SJCRH30 (cell line): ENCODE measurements at places on chromosomes 2 and 18. TPM values are rescaled to one million over a fixed set of nuclear protein-coding genes. Genes with fewer than 3 reads are reported as not detected.

NTSR2 gene
- total RNA-seq, result not detected in 2 replicates

SNORC gene
- total RNA-seq, result 0.33 and 0.75 TPM in 2 replicates

AGXT gene
- total RNA-seq, result 1.3 and 1.7 TPM in 2 replicates

ATP6V1B1 gene
- 1.6 and 2.0 TPM in 2 replicates for total RNA-seq

NT5DC4 gene
- not detected in 2 replicates for total RNA-seq

DNA sequence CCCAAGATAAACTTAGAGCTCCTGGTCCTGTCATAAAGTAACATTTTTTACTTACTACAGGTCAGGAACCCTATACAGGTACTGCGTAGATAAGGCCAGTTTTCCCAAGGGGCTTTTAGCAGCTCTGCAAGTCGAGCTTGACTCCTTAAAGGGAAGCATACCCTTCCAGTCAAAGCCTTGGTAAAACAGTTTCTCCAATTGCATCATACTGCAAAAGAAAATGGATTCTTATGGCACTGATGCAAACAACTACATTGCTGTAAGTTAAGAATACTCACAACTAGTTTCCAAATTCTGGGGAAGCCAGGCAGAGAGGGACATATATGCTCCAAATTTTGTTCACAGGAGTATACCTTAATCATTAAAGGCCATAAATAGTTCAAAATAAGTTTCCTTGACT lies 31.0 kb downstream of the MYO3B start:
- H3K27me3 ChIP-seq, result no peaks in the 10 kb centered on the region
- H3K36me3 ChIP-seq, result no peaks in the 10 kb centered on the region
- DNase-seq, result no peak
- no peaks in the 10 kb centered on the region for H3K4me1 ChIP-seq
- H3K27ac ChIP-seq, result no peak overlapping the region

DNA sequence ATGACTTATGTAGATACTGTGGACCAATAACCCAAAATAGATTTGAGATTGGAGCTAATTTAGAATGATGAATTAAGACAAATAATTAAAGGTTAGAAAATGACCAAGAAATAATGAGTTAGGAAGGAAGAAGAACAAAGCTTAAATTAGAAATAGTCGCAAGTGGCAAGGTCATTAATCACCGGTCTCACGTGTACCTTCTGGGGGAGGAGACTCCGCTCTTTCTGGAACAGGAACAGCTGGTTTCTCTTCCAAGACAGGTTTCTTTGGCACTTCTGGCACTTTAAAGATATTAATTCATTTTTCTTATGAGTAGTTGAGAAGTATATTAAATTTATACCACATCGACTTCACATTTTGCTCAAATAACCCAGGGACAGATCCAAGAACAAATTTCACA lies 156.7 kb downstream of the TTN start:
- no peaks in the 10 kb centered on the region for H3K4me1 ChIP-seq
- H3K4me3 ChIP-seq, result no peak overlapping the region
- H3K27ac ChIP-seq, result no peak overlapping the region
- DNase-seq, result no peak
- peaks cover 9% of the 10 kb centered on the region for H3K36me3 ChIP-seq
- no peaks in the 10 kb centered on the region for H3K27me3 ChIP-seq

GRCh38 chr2:218404351-218405085 lies 4.8 kb downstream of the CTDSP1 start:
- no peak for DNase-seq
- no peak overlapping the region for H3K27ac ChIP-seq
- peaks cover 11% of the 10 kb centered on the region; the same call in 1 of the 2 replicates for H3K36me3 ChIP-seq
- H3K4me3 ChIP-seq, result no peak overlapping the region

DNA sequence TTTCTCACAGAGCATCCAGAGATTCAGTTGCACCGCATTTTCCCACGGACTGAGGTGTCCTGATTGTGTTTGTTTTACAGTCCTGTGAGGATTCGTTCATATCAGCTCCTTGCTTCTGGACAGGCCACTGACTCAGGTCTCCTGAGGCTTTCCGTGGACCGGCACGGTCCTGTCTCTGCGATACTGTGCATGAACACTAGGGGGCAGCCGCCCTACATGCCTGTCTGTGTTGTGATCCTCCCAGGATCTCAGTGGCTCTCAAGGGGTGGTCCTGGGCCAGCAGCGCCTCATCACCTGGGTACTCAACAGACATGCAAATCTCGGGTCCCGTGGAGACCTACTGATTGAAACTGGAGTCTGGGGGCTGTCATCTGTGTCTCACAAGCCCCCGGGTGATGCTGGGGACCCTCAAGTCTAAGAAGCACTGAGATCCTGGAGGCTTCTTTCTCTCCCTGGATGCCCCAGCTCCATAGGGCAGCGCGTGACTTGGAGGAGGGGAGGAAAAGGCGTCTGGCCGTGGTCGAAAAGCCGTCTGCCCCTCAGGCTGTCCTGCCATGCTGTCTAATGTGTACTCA lies 28.9 kb downstream of the IL1R2 start:
- no peak overlapping the region for H3K4me3 ChIP-seq
- no peaks in the 10 kb centered on the region; the same call in 1 of the 2 replicates for H3K27me3 ChIP-seq
- DNase-seq, result peak; percentile 84
- H3K27ac ChIP-seq, result no peak overlapping the region

DNA sequence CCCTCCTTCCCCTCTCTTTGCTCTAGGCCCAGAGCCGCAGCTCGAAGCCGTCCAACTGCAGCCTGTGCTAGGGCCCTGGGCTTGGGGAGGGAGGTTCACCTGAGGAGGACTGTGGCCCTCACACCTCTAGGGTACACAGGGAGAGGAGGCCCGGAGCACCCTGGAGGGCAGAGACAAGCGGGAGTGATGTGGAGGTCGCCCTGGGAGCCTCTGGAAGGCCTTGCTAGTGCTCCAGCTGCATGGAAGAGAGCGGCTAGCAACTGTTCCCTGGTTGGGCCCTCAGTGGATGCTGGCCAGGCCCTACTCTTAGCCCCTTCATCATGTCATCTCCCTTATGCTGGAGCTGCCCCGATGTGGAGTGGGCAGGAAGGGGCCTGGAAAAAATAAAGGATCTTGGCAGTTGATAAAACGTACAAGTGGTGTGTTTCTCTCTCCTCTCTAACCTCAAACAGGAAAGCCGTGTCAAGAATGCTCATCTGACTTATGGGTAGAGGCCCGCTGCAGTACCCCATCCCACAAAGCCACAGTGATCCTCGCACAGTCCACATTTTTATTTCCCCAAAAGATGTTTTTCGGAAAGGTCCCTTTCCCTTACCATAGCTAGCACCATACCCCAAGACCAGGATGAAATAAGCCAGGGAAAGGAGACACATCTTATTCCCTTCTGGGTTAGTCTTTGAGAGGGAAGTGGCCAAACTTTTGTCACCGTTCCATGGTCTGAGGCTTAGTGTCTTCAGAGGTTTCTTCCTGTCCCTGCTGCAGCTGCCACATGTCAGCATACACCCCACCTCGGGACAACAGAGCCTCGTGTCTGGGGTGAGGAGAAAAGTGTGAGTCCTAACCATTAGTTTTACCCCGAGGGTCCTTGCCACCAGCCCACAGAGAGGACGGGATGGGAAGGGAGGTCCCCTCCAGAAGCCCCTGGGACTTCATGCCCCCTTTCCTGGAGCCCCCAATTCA lies 2.9 kb downstream of the ZFAND2B start:
- no peak overlapping the region for H3K27ac ChIP-seq
- H3K36me3 ChIP-seq, result peaks cover 23% of the 10 kb centered on the region
- no peaks in the 10 kb centered on the region for H3K27me3 ChIP-seq
- no peak for DNase-seq
- H3K4me1 ChIP-seq, result no peaks in the 10 kb centered on the region
- H3K4me3 ChIP-seq, result no peak overlapping the region

DNA sequence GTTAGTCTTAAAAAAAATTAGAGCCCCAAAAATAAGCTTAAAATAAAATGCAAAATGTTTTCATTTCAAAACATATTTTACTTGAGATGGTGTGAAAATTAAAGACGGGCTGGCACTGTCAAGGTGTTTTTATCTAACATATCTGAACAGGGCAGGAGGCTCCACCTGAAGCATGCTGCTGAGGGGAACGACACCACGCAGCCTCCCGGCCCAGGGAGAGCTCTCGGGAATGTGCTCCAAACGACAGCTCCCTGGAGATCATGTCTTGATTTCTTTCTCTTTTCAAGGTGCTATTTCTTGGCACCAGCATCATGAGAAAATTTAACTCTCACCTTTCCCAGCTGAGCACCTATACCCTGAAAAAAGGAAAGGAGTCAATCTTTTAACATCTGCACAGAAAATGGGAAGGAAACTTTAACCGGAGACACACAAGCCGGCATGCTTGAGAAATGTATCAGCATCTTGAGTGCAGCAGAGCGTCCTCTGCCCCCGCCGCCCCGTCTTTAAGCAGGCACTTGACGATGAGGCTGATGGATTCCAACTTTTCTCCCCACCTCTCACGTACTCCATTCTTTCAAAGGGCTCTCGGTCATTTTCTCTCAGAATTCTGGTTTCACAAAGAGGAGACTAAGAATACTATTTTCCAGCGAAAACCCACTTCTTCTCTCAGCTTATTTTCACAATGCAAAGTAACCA lies 56.6 kb downstream of the EIPR1 start:
- 0 out of 2 replicates have a peak, but pooled peaks cover 3% of the 10 kb centered on the region for H3K36me3 ChIP-seq
- no peak for DNase-seq
- H3K4me1 ChIP-seq, result no peaks in the 10 kb centered on the region
- no peak overlapping the region for H3K4me3 ChIP-seq

DNA sequence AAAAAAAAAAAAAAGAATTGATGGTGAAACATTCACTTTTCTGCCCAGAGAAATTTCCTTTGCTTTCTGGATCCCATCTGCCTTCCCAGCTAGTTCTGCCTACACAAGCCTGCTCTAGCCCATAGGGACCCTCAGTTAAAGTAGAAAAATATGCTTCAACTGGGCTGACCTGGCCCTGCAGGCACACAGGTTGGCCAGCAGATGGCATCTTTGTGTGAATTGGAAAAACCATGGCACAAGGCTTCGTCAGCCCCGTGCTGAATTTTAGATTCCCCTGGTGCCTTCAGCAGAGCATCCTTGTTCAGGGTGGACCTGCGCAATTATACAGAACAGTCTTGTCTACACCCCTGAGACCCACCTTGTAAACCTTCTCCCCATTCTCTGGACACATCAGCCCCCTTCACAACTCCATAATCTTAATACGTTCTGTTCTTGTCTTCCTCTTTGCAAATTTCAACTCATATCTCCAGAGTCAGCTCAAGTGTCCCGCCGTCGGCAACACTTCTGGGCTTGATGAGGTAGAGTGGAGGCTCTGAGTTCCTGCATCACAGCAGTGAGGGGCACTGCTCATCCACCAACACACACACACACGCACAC lies 114.5 kb downstream of the INSIG2 start:
- H3K36me3 ChIP-seq, result no peaks in the 10 kb centered on the region
- H3K4me3 ChIP-seq, result no peak overlapping the region
- H3K4me1 ChIP-seq, result no peaks in the 10 kb centered on the region
- no peak overlapping the region for H3K27ac ChIP-seq
- DNase-seq, result peak; percentile 61

- no peak for DNase-seq
- no peak overlapping the region for H3K4me3 ChIP-seq
- no peaks in the 10 kb centered on the region for H3K36me3 ChIP-seq
- peaks cover 40% of the 10 kb centered on the region for H3K4me1 ChIP-seq
Observed at GRCh38 chr2:127100251-127101047, 6.5 kb downstream of the BIN1 start.

DNA sequence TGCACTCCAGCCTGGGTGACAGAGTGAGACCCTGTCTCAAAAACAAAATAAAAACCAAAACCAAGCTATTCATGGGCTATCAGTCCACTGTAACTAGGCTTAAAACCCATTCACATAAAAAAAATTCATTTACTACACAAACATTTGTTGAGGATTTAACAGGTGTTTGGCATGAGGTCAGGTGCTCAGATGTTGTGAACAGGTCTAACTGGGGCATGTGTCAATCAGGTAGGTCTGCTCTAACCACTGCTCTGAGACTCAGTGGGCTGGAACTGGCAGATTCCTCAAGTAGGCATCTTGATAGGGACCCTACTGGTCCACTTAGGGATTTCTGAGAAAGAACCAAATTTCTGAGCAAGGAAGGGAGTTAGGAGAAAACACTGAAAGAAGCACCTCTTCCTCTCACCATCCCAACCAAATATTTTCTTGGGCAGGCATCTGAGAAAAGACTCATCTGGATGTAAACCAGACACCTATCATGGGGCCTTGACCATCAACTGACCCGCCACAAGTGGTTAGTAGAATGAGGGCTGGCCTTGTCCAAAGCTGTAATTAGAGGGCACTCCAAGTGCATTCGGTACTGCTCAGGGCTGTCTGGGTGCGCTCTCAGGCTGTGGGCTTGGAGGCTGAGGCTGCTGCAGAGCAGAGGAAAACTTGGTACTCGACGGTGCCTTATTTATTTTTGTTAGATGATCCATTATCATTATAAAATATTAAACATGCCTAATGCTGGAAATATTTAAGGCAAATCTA lies 33.9 kb downstream of the WIPF1 start:
- H3K27me3 ChIP-seq, result no peaks in the 10 kb centered on the region
- no peak for DNase-seq
- H3K27ac ChIP-seq, result no peak overlapping the region
- H3K36me3 ChIP-seq, result no peaks in the 10 kb centered on the region
- no peaks in the 10 kb centered on the region for H3K4me1 ChIP-seq

GRCh38 chr18:55627007-55627406 lies 39.0 kb upstream of the TCF4 start:
- no peaks in the 10 kb centered on the region for H3K36me3 ChIP-seq
- H3K27me3 ChIP-seq, result no peaks in the 10 kb centered on the region
- no peak overlapping the region for H3K27ac ChIP-seq
- DNase-seq, result no peak
- no peaks in the 10 kb centered on the region for H3K4me1 ChIP-seq
- H3K4me3 ChIP-seq, result no peak overlapping the region

- H3K27ac ChIP-seq, result no peak overlapping the region
- no peaks in the 10 kb centered on the region for H3K36me3 ChIP-seq
- no peak overlapping the region for H3K4me3 ChIP-seq
- H3K27me3 ChIP-seq, result no peaks in the 10 kb centered on the region
- DNase-seq, result peak; percentile 63
Observed at GRCh38 chr2:20381457-20381856, 30.8 kb upstream of the PUM2 start.

DNA sequence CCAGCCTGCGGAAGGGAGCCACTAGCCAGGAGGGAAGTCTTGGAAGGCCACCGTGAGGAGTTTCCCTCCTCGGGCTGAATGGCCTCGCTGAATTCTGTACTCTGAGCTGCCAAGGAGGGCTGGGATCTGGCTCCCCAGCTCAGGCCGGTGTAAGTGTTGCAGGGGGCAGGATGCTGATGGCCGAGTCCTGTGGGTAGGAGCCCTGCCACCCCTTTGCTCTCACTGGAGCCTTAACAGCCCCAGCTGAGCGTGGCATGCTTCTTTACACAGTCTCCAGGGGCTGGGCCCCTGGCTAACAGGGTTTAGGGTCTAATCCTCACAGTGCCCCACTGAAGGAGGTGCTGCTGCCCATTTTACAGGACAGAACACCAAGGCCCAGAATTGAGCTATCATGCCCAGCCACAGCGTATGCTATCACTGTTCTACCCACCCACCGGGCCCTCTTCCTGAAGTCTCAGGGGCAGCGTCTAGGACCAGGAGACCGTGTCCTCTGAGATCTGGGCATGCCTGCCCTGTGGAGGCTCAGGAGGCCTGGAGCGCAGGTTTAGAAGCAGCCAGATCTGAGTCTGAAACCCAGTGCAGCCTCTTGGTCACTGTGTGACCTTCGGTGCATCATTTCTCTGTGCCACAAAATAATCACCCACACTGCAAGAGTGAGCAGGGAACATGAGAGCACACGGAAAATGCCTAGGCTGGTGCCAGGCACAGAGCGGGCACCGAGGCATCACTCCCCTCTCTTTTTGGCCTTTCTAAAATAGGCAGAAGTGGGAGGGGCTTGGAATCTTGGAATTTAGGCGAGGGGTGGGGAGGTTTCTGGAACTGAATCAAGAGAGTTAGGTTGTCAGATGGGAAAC lies 42.9 kb downstream of the TMEM37 start:
- no peak overlapping the region for H3K4me3 ChIP-seq
- no peaks in the 10 kb centered on the region for H3K36me3 ChIP-seq
- H3K4me1 ChIP-seq, result peaks cover 3% of the 10 kb centered on the region; the same call in 1 of the 2 replicates

GRCh38 chr2:53811601-53812000 lies 24.8 kb downstream of the ERLEC1 start:
- H3K27ac ChIP-seq, result no peak overlapping the region
- DNase-seq, result no peak
- H3K27me3 ChIP-seq, result no peaks in the 10 kb centered on the region
- H3K4me3 ChIP-seq, result no peak overlapping the region
- peaks cover 51% of the 10 kb centered on the region for H3K36me3 ChIP-seq
